SK-N-SH (cell line): ENCODE measurements at places on chromosomes 1 and 21. TPM values are rescaled to one million over a fixed set of nuclear protein-coding genes. Genes with fewer than 3 reads are reported as not detected.

Gene COPA
- polyA plus RNA-seq = 91.4 and 122 TPM in 2 replicates

Gene OR2L2
- polyA plus RNA-seq = 0.03 and 0.08 TPM in 2 replicates

Gene CFAP107
- polyA plus RNA-seq = not detected in 2 replicates

Gene CHRM3
- polyA plus RNA-seq = 0.07 and 0.16 TPM in 2 replicates

Gene GUCA2B
- not detected in 2 replicates for polyA plus RNA-seq

Gene MYOG
- polyA plus RNA-seq = not detected in 2 replicates
